ENCODE measurements at places on chromosomes 4 and X.
A peak's percentile ranks its signal among the peaks of the same experiment; 100 is the strongest.

DNA sequence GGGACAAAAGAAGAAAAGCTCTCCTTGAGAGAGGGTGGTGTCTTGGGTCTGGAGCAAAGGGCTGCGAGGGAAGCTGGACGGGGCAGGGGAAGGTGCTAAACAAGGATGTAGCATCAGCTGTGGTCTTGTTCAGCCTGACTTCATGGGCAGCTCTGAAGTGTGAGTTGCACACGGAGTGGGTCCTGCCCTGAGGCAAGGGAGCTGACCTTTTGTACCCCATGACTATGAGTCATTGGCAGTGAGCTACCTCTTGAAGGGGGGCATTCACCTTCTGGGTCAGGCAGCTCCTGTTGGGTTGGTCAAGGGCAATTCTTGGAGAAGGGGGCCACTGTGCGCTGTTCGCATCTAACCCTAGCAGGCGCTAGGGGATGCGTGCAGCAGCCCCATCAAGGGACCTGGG lies 151.8 kb downstream of the SMIM20 start:
- DNase-seq = no peak

DNA sequence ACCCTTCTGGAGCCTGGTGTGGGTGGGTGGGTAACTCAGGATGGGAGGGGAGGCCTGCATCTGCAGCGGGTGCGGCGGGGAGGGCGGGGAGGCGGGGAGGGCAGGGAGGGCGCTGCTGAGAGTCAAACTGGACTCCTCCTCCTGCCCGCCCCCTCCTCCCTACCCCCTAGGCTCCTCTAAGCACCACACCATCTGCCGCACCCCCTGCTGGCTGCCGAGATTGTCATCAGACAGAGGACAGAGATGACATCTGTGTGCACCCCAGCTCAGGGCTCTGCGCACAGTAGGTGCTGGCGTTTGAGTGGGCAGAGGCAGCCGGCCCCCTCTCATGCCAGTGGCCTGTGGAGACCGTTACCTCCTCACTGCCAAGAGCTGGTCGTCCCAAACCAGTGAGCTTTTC lies 10.6 kb upstream of the HMX1 start:
- no peak for DNase-seq

DNA sequence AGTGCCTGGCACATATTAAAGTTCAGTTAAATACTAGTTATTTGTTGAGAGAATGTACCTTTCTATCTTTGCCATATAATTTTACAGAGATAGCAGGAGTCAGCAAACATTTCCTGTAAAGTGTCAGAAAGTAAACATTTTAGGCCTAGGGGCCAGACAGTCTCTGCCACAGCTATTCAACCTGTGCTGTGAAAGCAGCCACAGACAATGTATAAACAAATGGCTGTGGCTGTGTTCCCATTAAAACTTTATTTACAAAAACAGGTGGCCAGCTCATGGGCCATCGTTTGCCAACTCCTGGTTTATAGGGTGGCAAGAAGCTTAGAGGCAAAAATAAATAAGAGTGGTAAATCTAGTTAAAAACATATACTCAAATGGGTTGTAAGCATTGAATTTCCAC lies 34.0 kb upstream of the BRS3 start:
- no peak for DNase-seq

DNA sequence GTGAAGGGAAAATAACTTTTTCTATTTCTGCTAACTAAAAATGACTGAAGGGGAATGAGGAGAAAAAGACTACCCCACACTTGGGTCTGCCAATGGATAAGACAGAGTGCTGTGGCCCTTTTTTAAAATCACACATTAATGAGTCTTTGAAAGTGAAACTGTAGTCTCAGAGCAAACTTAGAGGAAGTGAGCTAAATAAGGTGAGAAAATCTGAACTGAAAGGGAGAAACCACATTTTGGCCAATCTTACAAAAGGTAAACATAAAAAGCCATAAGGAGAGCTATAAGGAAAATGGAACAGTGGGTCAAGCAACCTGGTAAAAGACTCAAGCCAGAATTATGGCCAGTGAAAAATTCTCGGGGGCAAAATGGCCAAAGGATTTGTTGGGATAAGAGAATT lies 755.1 kb upstream of the IGFBP7 start:
- DNase-seq = no peak

DNA sequence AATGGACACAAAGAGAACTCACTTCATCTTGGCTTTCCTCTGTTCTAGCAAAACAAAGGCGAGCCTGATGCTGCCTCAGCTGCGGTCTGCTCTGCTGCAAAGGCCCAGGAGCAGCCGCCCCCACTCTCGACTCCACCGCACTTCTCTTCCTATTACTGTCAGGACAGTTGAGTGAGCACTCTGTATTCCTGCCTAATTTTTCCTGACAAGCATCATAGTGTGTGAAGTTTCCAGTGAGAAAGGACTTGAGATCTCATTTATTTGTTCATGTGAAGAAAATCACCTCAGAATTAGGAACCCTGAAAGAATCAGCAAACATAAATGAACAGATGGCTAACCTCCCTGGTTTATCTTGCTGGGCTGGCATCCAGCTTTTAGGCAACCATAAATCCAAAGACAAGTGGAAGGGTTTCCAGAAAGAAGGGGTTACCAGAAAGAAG lies 15.6 kb downstream of the SCARB2 start:
- peak; percentile 25 for DNase-seq
